ENCODE measurements at places on chromosomes 12 and 14. TPM values are rescaled to one million over a fixed set of nuclear protein-coding genes. Genes with fewer than 3 reads are reported as not detected.

DNA sequence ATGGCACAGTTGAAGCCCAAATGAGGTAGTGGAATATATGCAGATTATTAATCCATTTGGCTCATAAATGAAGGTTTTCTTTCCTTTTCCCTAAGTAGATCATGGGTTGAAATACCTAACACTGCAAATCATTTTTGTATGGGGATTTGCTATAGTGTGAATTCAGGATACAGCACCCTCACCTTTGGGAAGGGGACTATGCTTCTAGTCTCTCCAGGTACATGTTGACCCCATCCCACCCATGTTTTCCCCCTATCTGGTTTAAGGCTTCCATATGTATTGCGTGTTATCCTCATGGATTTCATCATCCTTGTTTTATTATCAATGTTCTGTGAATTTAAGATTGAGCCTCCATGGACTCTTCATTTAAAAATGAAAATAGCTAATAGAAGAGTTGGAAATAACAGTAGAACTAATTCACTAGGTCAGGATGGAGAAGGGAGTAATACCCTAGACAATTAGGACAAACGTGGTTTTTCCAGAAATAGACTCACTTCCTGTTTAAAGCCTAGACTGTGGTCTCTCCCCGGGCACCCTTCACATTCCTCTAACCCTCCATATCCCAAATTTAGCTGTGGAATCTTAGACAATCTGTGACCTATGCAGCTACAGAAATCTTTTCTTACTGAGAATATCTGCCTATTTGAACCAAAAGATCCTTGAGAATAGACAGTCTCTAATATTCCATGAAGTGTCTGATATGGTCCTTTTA lies 56.5 kb downstream of the DAD1 start:
- peak overlapping the region; percentile 96 for H3K27ac ChIP-seq
- H3K4me3 ChIP-seq, result peak overlapping the region; percentile 82
- H3K4me1 ChIP-seq, result peaks cover 90% of the 10 kb centered on the region
- peaks cover 91% of the 10 kb centered on the region for H3K36me3 ChIP-seq

The MUCL1 gene
- not detected for total RNA-seq

DNA sequence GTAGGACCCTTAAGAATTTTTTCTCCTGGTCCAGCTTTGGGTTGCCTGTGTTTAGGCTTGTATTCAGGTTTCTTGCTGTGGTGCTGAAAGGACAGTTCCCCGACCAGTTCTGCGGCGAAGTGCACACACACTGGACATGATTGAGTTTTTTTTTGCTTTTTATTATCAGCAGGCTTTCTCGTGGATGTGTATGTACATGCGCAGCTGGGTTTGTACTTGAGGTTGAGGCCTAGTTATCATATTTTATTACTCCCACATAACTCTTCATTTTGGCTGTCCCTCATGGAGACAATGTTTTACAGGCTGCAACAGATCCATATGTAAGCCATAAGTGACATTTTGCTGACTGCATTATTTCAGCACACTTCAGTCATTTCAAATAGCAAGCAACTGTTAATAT lies 2.5 kb downstream of the SCN8A start:
- H3K36me3 ChIP-seq, result peaks cover 4% of the 10 kb centered on the region
- no peak overlapping the region for H3K27ac ChIP-seq
- peaks cover 59% of the 10 kb centered on the region for H3K27me3 ChIP-seq
- no peak overlapping the region for H3K4me3 ChIP-seq
- DNase-seq, result peak; percentile 44

DNA sequence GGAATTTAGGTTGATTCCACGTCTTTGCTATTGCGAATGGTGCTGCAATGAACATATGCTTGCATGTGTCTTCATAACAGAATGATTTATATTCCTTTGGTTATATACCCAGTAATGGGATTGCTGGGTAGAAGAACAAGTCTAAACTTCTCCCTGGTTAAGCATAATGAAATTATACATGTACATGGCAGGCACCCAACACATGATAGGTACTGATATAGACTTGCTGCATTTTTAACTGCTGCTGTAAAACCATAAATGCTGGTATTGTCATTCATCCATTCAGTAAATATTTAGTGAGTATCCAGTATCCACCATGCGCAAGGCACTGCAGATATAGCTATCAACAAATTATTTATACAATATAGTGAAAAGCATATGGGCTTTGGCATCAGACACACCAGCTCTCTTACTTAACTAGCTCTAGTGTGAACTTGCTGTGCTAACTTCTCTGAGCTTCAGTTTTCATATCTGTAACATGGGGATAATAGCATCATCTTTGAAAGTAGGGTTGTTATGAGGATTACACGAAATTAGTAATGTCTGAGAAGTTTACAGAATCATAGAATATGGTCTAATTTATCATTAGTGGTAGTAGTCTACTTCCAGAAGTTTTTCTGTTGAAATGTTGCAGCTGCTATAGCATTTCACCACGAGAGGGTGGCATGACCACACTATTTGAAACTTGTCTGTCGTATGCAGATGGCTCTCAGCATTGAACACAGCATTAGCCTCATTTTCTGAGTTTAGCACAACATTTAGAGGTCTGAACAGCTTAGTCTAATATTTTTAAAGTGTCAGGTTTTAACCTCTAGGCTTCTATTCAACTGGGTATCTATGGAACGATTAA lies 32.0 kb upstream of the SEL1L start:
- peak; percentile 17 for DNase-seq
- H3K27me3 ChIP-seq, result peaks cover 11% of the 10 kb centered on the region
- H3K4me1 ChIP-seq, result no peaks in the 10 kb centered on the region
- H3K36me3 ChIP-seq, result no peaks in the 10 kb centered on the region

GRCh38 chr12:57865084-57865751 lies 18.7 kb upstream of the CTDSP2 start:
- H3K36me3 ChIP-seq, result no peaks in the 10 kb centered on the region
- DNase-seq, result peak; percentile 62
- no peak overlapping the region for H3K27ac ChIP-seq
- peaks cover 8% of the 10 kb centered on the region for H3K4me1 ChIP-seq
- H3K27me3 ChIP-seq, result peaks cover 15% of the 10 kb centered on the region
- H3K4me3 ChIP-seq, result peak overlapping the region; percentile 68

- no peak overlapping the region for H3K4me3 ChIP-seq
- peaks cover 23% of the 10 kb centered on the region for H3K4me1 ChIP-seq
- H3K27ac ChIP-seq, result peak overlapping the region; percentile 76
- peak; percentile 32 for DNase-seq
- no peaks in the 10 kb centered on the region for H3K27me3 ChIP-seq
Observed at GRCh38 chr14:72801381-72801812, 92.5 kb downstream of the DPF3 start.

The MYF5 gene
- total RNA-seq, result not detected

GRCh38 chr12:115620816-115621215 lies 656.7 kb downstream of the MED13L start:
- H3K36me3 ChIP-seq, result no peaks in the 10 kb centered on the region
- H3K27ac ChIP-seq, result no peak overlapping the region
- DNase-seq, result no peak
- H3K4me1 ChIP-seq, result no peaks in the 10 kb centered on the region
- H3K27me3 ChIP-seq, result no peaks in the 10 kb centered on the region
- no peak overlapping the region for H3K4me3 ChIP-seq

DNA sequence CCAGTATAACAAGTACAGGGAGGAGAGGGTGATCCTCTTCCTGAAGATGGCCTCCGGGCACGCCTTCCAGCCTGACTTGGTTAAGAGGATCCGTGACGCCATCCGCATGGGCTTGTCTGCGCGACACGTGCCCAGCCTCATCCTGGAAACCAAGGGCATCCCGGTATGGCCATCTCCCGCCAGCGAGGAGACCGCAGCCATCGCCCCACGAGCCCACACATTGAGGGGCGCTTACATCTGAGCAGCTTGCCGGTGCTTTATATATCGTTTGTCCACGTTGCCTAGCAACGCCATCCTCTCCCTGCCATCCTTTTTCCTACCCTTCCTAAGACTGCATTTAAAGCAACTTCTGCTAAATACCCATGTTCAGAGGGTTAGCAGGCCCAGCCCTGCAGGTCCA lies 71.5 kb downstream of the AACS start:
- H3K4me1 ChIP-seq, result no peaks in the 10 kb centered on the region
- no peak overlapping the region for H3K4me3 ChIP-seq
- no peak overlapping the region for H3K27ac ChIP-seq
- H3K36me3 ChIP-seq, result no peaks in the 10 kb centered on the region
- H3K27me3 ChIP-seq, result no peaks in the 10 kb centered on the region

DNA sequence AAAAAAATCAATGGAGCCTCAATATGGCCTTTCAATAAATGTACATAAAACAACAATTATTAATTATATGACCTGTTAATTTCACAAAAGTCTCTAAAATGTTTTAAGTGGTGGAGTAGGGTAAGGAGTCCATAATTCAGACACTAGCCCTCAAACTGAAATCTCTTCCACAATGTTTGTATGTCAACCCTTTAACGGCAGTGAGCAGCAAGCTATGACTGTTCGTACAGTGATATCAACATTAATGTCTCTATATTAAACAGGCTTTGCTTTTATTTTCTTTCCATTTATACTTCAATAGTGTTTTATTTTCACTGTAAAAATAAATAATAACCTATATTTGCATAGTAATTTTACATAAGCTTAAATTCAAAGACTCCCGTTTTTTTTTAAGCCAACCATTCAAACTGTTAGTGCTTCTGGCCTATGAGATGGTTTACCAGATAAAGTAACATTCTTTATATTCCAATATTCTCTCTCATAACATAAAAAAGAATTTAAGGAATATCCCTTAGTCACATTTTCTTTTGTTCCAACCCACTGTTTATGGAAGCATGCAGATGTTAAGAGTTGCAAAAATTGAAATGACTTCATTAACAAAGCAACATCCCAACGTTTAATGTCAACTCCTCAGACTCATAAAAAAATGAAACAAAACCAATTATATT lies 2.3 kb downstream of the CDK17 start:
- peaks cover 41% of the 10 kb centered on the region for H3K4me1 ChIP-seq
- DNase-seq, result no peak
- peak overlapping the region; percentile 94 for H3K4me3 ChIP-seq
- peaks cover 11% of the 10 kb centered on the region for H3K36me3 ChIP-seq
- peak overlapping the region; percentile 94 for H3K27ac ChIP-seq

- H3K4me3 ChIP-seq, result no peak overlapping the region
- DNase-seq, result peak; percentile 76
- H3K36me3 ChIP-seq, result no peaks in the 10 kb centered on the region
- no peaks in the 10 kb centered on the region for H3K27me3 ChIP-seq
Observed at GRCh38 chr14:49879646-49880204, 13.2 kb upstream of the ARF6 start.

All from activated CD4-positive, alpha-beta memory T cell treated with anti-CD3 and anti-CD28 coated beads, Interleukin-2, amount 10 ng/mL, durations not matched to agents 7 days and 5 days (primary cell).